ENCODE measurements at places on chromosomes 3 and 15.

DNA sequence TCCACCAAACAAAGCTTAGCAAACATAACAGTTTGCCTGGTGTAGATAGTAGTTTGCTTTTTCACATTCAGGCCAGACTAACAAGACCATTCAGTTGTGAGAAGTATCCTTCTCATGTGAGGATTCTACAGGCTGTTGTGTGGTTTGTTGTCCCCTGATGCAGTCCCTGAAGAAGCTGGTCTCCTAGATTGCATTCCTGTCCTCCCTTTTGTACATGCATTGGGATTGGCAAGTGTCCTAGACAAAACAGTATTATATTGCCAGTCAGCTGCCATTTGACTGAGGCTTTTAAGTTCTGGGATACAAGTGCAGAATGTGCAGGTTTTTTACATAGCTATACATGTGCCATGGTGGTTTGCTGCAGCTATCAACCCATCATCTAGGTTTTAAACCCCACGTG is 362.0 kb upstream of the IL12A start:
- DNase-seq: no peak

GRCh38 chr3:167973901-167974300 is 121.8 kb downstream of the GOLIM4 start:
- DNase-seq: no peak

DNA sequence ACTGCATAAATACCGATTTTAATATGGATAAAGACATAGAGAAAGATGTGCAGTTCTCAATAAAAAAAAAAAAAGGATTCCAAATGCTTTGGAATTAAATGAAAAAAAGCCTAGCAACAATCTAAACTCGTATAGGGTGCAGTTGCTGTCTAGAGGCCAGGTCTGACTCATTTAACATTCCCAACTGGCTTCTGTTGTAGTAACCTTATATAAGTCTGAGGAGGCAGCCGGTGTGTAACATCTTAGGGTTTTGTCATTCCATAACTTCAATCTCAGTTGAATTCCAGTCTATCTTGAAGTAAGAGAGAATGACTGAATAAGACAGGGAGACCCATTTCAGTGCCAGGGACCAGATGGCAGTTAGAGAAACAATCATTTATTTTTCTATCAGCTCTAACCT is 6.5 kb downstream of the PDCD10 start:
- no peak for DNase-seq

GRCh38 chr3:30542897-30543296 is 63.5 kb upstream of the TGFBR2 start:
- no peak for DNase-seq

DNA sequence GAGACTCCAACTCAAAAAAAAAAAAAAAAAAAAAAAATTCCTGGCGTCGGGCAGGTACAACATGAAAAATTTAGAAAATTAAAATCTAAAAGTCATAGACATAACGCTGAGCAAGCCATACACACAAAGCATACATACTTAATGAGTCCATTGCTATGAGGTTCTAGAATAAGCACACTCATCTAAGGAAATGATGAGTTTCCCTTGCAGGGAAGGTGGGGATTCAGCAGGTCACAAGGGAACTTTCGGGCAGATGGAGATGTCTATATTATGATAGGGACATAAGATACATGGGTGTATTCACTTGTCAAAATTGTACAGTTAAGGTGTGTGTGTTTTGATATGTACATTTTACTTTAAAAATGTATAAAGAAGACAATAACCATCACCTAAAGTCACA is 120.2 kb upstream of the LIPC start:
- DNase-seq: no peak

Measured in GM12891 (cell line).